Muscle of back (tissue), 13 donors: ENCODE measurements at places on chromosomes 1 and 21. TPM values are rescaled to one million over a fixed set of nuclear protein-coding genes. Genes with fewer than 3 reads are reported as not detected.

Gene FAM163A
- 0.37 TPM for polyA plus RNA-seq

DNA sequence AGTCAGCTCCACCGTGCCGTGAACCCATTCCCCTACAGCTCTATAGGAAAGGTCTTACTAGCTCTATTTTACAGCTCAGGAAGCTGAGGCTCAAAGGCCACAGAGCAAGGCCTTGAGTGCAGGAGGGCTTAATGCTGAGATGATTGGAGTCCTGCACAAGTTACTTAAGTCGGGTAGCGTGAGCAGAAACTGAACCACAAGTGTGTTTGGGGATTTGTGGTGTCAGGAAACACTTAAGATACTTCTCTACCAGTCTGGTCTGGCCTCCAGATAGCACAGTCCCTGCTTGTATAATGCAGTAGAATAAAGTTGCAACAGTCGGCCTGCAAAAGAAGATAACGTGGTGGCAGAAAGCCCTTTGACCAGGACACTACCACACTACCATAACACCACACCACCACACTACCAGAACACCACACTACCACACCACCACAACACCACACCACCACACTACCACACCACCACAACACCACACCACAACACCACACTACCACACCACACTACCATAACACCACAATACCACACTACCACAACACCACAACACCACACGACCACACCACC lies 118.1 kb downstream of the SPSB1 start:
- DNase-seq = peak; percentile 43

Gene C8A
- not detected for polyA plus RNA-seq

- DNase-seq = no peak
Measured at GRCh38 chr1:168521401-168522000, 22.3 kb downstream of the XCL2 start.

DNA sequence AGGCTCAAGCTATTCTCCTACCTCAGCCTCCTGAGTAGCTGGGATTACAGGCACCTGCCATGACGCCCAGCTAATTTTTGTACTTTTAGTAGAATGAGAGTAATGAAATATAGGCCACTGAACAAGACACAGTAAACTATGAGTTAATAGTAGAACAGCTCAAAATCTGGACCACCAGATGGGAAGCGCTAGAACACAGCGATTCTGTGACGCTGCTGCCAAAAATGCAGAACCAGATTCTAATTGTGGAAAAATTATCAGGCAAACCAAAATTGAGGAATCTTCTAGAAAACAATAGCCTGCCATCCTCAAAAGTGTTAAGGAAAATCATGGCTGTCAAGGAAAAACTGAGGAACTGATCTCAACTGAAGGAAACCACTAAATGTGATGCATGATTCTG lies 111.4 kb upstream of the TIAM1 start:
- DNase-seq = no peak

- no peak for DNase-seq
Measured at GRCh38 chr1:201907621-201908020, 18.9 kb downstream of the SHISA4 start.

DNA sequence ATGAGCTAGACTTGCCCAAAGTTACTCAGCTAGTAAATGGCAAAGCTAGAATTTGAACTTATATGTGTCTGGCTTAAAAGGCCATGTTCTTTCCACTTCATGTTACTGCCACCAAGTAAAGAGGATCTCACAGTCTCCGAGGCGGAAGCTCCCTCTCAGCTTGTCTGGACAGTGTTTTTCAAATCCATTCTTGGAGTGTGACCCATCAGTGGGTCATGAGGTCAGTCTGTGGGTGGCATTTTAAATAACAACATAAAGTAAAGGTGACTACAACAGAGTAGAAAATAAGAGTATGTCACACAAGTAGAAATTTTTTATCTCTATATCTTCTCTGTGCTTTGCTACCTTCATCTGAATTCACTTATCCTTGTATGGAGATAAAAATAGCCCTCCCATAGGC lies 3.2 kb upstream of the HMGB4 start:
- DNase-seq = no peak

GRCh38 chr1:58764294-58764978 lies 19.4 kb downstream of the JUN start:
- DNase-seq = peak; percentile 54

Gene PRKAA2
- polyA plus RNA-seq = 48.8 TPM

GRCh38 chr1:193264313-193265065 lies 78.1 kb upstream of the B3GALT2 start:
- peak; percentile 17 for DNase-seq

Gene DCST1
- polyA plus RNA-seq = 0.58 TPM

- DNase-seq = no peak
Measured at GRCh38 chr1:178119628-178120027, 25.7 kb downstream of the RASAL2 start.

DNA sequence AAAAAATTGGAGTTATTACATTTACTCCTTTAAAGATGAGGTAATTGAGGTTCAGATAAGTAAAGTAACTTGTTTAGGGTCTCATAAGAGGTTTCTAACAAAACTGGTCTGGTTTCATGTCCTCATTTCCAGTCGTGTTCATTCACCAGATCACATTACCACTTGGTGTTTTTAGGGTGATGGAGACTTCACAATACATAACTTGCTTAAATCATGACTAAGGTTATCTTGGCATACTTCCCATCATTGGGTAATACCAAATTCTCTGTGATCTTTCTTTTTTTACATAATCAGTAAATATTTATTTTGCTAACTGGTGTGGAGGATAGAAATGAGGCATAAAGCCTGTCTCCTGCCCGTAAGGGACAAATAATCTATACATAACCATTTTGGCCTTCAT lies 31.6 kb upstream of the RPTN start:
- no peak for DNase-seq

Gene PERM1
- 1.2 TPM for polyA plus RNA-seq

DNA sequence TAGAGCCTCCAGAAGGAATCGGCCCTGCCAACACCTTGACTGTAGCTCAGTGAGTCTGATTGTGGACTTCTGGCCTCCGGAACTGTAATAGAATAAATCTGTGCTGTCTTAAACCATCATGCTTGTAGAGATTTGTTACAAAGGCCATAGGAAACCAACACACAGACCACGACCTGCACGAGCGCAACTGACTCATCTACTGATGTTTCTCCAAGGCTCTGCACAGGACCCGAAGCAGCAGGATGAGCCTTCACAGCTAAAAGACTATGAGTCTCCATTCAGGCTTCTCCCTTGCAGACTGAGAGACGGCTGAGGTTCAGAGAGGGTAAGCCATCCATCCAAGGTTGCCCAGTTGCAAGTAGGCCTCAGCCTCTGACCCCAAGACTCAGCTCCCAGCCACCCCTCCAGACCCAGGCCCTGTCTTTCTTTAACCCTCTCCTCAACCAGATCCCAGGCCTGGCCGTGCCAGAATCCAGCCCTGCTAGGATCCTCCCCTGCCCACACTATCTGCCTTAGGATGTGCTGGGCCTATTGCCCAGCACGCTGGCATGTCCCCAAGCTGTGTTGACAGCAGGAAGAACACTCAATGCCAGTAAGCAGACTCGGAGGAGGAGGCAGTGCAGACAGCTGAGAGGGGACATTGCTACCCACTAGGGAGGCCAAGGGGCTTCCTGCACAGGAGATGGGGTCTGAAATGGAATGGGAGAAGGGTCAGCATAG lies 109.0 kb downstream of the HMGB4 start:
- DNase-seq = no peak

- no peak for DNase-seq
Measured at GRCh38 chr1:94636100-94636499, 94.5 kb upstream of the F3 start.

Gene LCE2B
- polyA plus RNA-seq = not detected

Gene ENAH
- 159 TPM for polyA plus RNA-seq

Gene PLEKHN1
- polyA plus RNA-seq = not detected

DNA sequence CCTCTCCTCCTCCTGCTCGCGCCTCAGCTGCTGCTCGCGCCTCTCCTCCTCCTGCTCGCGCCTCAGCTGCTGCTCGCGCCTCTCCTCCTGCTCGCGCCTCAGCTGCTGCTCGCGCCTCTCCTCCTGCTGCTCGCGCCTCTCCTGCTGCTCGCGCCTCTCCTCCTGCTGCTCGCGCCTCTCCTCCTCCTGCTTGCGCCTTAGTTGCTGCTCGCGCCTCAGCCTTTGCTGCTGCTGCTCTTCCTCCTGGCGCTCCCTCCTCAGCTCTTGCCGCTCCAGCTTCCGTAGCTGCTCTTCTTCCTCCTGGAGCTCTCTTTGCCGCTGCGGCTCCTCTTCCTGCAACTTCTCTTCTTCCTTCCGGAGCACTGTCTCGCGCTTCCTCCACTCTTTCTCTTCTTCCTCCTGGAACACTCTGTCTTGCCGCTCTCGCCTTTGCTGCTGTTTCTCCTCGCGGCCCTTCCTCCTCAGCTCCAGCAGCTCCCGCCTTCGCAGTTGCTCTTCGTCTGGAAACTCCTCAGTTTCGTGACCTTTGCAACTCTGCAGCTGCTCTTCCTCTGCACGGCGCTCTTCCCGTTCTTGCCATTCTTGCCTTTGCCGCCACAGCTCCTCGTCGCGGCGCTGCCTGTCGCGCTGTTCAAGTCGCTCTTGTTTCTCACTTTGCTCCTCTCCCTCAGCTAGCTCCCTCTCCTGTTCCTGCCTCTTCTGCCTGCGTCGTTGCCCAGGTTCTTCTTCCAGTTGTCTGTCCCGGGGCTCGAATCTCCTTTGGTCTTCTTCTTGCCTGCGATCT lies 3.0 kb downstream of the TCHH start:
- peak; percentile 59 for DNase-seq

Gene AZIN2
- polyA plus RNA-seq = 7.2 TPM

Gene IL10
- polyA plus RNA-seq = 0.48 TPM

DNA sequence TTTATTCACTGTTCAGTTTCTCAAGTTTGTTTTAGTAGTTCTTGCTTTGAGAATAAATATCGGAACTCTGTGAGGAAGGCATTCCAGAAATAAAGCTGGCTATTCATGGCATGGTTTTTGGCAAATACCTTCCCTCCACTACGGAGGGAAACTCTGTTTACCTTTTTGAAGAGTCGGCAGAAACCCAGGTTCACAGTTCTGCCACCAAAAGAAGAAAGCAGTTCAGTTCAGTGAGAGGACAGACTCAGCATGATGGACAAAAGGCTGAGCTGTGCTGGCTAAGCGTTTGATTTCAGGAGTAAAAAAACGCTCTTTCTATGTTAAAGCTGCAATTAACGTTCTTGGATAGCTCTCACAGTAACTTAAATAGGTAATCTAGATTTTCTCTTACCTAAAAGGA lies 42.4 kb downstream of the CNN3 start:
- no peak for DNase-seq

Gene CDK11B
- 35.7 TPM for polyA plus RNA-seq

Gene HMCN1
- 15.6 TPM for polyA plus RNA-seq

Gene SLC5A9
- polyA plus RNA-seq = 1.6 TPM

GRCh38 chr1:217343907-217344306 lies 287.0 kb downstream of the GPATCH2 start:
- no peak for DNase-seq

DNA sequence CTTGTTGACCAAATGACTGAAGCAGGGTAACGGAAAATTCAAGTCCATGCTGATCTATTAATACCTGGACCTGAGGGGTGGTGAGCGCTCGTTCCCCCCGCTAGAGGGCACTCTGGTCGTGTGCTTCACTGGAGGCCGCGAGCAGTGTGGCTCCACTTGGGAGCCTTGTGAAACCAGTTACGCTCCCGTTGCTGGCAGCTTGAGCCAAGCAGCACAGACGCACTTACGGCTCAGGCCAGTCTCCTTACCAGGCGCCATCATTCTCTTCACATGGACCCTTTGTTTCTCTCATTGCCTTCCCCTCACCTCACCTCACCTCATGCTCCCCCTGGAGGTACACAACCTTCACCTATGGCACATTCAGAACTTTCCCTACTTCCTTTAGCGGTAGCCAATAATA lies 49.7 kb upstream of the TSPAN2 start:
- DNase-seq = peak; percentile 93

DNA sequence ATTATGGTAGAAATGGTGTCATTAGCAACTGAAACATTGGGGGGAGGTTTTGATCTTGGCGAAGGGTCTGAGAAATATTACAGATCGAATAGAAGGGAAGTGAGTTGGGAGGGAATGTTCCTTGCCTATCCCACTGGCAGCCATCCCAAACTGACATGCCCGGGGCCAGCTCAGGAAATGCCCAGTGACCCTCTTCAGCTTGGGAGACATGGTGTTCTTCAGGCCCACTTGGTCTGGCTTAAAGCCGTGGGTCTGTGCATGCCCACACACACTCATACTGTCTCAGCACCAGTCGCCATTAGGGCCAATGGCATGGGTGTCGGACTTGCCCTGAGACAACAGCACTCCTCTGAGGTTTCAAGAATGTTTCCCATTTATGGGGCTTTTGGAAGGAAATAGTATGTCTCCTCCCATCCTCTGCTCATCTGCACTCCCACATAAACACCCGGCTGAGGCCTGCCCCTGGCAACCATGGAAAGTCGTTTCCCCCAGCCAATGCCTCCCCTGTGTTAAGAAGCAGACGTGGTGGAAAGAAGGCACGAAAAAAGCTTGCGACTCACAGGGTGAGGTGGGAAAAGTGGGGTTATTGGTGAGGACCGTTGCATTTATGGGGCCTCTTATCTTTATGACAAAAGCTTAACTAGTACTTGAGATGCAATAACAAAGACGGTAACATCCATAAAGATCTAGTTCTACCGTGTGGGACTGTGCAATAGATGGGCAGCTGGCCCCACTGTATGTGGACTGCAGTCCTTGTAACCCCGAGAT lies 2.0 kb downstream of the RNF186 start:
- DNase-seq = no peak

Gene CYP4B1
- 0.96 TPM for polyA plus RNA-seq
